Activated CD8-positive, alpha-beta memory T cell treated with anti-CD3 and anti-CD28 coated beads, Interleukin-2, amount 50 U/mL, for 48 hours (primary cell): ENCODE measurements at places on chromosomes 6 and 20.

DNA sequence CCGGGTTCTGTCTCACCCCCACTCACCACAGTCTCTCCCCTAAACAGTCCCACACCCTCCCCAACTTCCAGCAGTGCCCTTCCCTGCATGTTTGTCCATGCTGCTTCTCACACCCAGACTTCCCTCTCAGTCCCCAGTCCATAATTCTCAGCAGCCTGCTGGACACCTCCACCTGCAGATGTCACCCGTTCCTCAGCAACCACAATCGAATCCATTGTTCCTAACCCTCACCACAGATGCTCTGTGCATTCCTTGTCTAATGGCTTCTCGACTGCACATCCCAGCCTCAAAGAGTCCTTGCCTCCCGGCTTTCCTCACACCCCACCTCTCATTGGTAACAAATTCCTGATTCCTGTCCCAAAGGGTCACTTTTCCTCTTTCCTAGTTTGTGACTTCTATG, 55.6 kb downstream of the GOPC start:
- no peak for DNase-seq

GRCh38 chr6:1296079-1296478, 15.8 kb upstream of the FOXQ1 start:
- no peak for DNase-seq

GRCh38 chr6:127519469-127519785, 292 bp upstream of the MTCL3 start:
- no peak for DNase-seq

DNA sequence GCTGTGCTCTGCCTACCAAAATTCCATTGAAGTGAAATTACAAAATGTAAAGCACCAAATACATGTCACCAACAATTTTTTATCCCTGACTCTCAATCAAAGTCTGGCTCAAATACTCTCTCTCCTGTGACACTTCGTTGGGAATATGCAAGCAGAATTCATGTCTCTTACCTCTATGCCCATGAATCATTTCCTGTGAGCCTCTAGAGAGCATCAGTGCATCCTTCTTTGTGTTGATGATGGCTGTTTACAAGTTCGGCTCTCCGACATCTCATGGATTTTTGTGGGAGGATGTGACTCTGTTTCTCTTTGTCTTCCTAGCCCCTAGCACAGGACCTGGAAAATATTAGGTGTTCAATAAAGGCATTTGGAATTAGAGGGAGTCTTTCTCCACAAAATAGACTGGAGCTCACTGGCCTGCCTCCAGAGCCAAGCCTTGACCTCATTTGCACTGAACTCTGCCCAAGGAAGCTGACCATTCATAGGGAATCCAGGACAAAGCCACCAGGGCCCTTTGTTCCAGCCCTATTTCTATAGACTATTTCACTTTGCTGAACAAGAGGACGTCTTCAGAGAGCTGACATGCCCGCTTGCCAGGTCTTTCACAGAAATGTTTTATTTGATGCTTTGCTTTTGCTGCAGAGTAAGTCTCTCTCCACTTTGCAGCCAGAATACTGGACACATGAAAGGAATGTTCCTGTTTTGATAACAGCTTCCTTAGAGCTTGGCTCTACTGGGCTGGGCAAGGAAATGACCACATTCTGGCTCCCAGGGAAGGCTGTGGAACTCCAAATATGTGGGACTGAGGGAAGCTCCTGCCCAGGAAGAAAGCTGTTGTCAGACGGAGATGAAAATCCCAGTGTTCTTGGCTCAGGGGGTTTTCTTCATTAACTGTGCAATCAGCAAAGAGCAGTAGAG, 194.5 kb upstream of the CDYL start:
- no peak for DNase-seq

DNA sequence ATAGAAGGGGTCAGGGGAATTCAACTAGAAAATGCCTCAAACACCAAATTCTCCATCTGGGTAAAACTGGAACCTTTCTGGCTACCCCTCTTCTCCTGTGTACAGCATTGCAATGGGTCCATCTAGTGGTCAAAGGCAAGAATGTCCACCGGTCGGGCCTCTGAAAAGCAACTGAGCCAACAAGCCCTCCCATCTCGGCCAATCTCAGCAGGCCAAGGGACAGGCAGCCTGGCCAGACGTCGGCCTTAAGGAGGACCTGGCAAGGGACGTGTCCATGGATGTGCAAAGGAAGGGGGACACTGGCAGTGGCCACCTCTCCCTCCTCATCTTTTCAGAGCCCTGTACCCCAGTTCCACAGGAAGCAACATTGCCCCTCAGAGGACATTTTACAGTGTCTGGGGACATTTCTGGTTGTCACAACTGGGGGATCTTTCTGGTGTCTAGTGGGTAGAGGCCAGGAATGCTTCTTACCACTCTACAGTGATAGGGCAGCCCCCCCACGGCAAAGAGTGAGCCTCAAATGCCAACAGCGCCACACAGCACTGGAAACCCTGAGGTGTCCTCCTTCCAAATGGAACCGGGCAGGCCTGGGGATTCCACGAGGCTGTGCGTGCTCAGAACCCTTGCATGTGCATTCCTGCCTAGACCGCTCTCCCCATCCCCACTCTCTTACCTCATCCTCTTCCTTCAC, 99.8 kb upstream of the FOXA2 start:
- DNase-seq, result no peak

DNA sequence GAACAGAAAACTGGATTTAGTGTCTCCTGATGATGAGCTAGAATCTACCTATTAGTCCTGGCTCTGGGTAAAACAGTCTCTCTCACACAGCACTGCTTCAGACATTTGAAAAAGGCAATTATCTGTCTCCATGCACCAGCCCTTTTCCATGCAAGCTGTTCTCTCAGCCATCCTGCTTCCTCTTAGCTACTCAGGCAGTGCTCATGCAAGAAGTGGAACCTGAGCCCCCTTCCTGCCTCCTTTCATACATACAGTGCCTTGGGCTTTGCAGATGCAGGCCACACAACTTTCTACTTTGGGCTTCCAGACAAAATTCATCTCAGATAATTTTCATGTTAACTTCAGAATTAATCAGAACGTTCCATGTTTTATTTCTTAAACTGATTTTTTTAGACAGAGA, 151.3 kb downstream of the RALGAPA2 start:
- DNase-seq, result no peak

DNA sequence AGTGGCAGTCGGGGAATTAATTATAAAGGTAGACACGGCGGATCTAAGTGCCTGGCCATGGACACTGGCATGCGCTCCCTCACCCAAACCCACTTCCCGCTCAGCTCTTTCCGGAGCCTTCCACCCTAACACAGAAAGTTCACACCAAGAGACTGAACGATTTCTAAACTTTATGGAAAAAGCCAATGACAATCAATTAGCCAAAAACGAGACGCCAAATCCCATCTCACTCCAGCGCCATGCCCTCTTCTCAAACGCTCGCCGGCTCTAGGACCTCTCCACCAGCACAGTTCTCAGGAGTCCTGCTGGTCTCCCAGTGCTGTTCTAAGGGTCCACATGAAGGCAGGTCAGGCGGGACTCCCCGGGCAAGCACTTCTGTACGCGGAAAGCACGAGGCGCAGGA, 641 bp downstream of the SF3B5 start:
- no peak for DNase-seq

GRCh38 chr6:106927531-106928398, 46.8 kb downstream of the CD24 start:
- DNase-seq, result peak; percentile 57

DNA sequence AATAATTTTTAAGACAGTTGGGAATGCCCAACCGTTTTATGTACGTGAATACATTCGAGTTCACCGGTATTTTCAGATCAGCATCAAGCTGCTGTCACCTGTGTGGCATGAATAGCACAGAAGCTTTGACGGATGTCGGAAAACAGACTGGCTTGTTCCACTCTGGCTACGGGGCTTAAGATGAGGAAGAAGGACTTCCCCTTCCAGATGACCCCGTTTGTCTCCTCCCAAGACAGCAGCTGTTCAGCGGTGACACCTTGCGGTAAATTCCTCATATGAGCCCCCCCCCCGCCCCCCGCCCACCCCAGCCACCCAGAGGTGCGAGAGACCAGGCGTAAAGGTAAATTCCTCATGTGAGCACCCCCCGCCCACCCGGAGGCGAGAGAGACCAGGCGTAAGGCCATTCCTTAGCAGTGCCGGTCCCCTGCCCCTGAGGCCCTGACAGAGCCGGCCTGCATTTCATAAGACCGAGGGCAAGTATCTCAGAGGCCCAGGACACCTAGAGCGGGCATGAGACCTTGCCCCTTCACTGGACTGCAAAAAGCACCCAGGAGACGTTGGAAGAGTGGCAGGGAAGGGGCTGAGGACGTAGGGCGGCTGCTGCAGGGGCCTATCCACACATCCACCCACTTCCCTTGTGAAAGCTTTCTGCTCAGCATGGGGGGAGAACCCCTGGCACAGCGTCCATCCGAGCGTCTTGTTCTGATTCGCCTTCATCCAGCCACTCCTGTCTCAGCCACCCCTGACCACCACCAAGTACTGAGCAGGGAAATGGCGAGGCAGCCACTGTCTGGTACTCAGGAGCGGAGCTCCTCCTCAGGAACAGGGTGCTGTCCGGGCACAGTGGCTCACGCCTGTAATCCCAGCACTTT, 7.3 kb upstream of the PCMTD2 start:
- DNase-seq, result no peak

GRCh38 chr6:35757456-35758123, 18.8 kb upstream of the CLPSL2 start:
- no peak for DNase-seq

- no peak for DNase-seq
Observed at GRCh38 chr6:6176586-6177228, 143.8 kb downstream of the F13A1 start.

GRCh38 chr6:129552413-129552812, 157.6 kb downstream of the ARHGAP18 start:
- DNase-seq, result no peak

- DNase-seq, result no peak
Observed at GRCh38 chr6:105748737-105749161, 337.4 kb upstream of the PRDM1 start.

DNA sequence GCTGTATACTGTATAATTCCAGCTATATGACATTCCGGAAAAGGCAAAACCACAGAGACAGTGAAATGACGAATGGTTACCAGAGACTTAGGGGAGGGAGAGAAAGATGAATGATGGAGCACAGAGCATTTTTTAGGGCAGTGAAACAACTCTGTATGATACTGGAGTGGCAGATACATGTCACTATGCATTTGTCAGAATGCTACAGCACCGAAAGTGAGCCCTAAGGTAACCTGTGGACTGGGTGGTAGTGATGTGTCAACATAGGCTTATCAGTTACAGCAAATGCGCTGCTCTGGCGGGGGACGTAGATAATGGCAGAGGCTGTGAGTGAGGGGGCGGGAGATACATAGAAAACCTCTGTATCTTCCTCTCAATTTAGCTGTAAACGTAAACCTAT, 201.3 kb upstream of the SSTR4 start:
- no peak for DNase-seq

GRCh38 chr20:33868595-33868994, 57.4 kb downstream of the CHMP4B start:
- DNase-seq, result no peak

GRCh38 chr6:32413427-32414047, 6.6 kb upstream of the BTNL2 start:
- peak; percentile 94 for DNase-seq

GRCh38 chr6:24408719-24409410, 6.1 kb downstream of the MRS2 start:
- no peak for DNase-seq

DNA sequence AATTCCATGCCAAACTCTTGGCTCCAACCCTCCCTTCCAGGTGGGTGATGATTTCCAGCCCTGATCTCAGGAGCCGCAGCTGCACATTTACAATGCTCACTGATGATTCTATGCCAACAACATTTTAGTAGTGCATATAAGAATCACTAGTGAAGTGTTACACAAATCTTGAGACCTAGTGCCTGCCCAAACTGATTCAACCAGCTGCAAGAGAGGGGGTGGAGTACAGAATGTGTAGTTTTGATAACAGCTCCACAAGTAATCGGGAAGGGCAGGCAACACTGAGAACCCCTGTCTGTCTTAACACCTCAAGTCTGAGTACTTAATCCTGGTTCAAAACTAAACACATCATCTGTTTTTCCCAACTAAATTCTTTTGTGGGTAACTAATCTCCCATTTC, 91.7 kb downstream of the PRDM1 start:
- no peak for DNase-seq

DNA sequence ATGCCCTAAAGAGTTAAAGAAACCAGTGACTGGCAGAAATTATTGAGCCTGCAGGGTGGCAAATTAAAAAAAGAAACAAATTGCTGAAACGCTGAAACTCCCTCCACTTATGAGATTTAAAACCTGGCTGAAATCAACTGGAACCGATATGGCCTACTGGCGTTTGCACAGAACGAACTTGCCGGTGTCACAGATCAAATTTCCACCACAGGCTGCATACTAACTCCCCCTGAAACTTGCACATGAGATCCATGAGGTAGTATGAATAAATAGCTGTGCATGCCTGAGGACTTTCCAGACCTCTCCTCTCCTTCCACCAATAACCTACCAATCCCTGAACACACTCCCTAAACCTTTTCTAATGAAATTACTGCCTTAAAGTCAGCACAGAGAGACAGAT, 150.4 kb downstream of the RNGTT start:
- DNase-seq, result no peak

- no peak for DNase-seq
Observed at GRCh38 chr6:47023573-47023972, 18.6 kb downstream of the ADGRF1 start.

DNA sequence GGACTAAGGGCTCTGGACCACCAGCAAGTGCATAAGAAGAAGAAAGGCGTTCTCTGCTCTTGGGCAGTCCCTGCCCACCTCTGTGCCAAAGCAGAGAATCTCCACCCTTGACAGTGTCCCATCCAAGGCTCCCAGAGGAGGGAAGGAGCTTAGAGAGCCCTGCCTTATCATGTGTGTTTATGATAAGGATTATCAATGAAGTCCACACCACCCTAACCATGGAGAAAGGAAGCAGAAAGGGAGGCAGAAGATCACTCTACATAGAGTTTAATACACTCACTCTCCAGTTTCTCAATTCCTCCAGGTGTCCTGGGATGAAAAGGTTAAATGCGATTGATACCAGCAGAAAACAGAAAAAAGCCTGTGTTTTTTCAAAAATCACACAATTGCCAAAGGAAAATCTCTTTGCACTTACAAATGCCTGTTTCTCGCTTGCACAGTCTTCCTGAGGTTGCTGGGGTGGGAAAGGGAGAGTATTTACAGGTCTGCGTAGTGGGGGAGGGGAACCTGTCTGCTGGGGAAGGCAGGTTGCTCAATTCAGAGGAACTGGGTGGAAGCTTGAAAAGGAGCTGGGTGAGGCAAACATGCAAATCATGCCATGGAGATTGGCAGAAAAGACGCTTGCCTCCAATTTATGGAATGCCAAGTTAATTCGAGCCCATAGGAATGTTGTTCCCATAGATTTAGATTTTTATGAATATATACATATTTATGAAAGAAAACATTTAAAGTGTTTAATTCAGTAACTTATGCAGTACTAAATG, 104.0 kb downstream of the EYA2 start:
- no peak for DNase-seq

DNA sequence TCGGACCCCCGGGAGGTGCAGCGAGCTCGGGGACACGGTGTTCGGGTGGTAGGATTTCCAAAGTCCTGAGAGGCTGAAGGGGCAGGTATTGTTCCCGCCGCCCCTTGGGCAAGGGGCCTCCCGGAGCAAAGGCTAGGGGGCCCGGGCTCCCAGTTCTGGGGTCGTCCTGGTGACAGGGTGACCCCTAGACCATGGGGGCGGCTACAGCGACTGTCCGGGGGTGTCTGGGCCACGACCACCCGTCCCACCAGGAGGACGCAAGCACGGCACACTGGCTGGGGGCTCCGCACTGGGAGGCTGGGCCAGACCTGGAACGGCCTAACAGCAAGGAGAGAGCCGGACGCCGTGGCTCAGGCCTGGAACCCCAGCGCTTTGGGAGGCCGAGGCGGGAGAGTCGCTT, 55.6 kb downstream of the PRR18 start:
- DNase-seq, result no peak
